HCEC 1CT (cell line): ENCODE measurements at places on chromosomes 6 and 20.

DNA sequence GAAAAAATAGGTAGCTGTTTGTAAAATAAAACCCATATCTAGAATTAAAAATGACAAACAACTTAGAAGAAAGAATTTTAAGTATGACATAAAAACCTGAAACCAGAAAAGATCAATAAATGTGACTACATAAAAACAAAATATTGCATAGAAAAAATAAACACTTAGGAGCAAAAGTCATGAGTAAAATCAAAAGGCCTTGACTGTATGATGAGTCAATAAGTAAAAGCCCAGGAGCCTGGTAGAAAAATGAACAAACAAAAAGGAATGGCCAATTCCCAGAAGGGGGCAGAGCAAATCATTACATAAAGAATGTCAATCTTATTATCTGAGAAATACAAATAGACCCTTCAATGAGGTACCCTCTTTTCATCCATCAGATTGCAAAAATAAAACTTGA lies 20.7 kb upstream of the ENPP1 start:
- DNase-seq, result peak; percentile 68

DNA sequence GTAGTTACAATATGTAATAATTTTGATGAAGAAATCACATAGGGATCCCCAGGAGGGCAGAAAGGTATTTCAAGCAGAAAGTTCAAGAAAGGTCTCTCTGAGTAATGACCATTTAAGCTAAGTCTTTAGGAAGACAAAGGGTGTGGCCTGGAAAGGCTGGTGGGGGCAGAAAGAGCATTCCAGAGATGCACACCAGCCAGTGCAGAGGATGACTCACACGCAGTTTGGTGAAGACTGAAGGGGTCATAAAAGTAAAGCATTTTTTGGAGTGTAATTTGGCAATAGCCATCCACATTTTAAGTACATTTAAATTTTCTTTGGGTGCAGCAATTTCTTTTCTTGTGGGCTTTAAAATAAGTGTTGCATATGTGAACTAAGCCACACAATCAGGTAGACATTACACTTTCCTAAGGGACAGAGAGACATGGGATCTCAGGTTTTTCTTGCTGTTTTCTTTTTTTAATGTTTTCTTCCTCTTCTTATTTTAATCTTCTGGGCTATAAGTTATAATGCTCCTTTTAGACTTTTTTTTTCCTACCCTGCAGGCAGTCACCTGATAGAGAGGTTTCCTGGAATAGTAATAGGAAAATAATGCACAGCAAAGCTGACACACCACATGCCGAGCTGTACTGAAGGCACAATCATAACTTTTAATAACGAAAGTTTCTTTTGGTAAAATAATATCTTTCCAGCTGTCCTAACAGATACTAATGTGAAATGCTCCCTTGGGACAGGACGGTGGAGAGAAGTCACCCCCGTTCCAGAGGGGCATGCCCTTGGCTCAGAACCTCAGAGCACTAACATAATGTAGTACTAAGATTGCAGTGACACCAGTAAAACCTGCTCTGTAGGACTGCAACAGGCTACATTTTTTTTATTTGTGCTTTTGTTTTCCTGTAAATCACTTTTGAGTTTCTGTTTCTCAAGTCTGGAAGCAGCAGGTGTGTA lies 49.6 kb upstream of the PTPRK start:
- peak; percentile 96 for DNase-seq

DNA sequence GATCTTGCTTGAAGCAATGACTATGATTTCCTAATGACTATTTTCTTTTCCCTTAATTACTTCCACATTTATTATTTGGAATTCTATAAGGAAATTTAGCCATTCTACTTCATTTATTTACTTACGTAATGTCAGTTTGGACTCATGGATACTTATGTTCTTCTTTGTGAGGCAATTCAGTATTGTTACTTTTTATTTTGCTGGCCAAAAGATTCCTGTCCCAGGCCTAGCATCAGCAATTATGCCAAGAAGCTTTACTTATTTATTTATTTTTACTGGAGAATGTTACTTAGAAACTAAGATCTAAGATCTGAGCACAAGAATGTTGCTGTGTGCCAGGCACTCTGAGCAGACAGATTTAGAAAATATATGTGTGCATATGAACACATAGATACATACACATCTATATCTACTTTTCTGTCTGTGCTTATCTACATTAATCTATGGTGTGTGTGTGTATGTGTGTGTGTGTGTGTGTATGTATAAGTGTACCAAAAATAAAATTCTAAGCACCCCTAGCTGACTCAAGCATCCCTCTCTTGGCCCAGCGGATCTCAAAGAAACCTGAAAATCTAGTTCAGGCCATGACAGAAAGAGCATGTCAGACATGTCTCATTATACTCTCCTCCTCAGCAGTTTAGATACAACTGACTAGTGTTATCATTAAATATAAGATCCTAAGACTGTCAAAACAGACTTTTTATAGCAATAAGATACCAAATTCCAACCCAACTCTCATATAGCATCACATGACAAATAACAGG lies 640.0 kb upstream of the GJE1 start:
- DNase-seq, result no peak

- DNase-seq, result no peak
These were observed 24.3 kb downstream of the REV3L start for GRCh38 chr6:111458670-111459232.

DNA sequence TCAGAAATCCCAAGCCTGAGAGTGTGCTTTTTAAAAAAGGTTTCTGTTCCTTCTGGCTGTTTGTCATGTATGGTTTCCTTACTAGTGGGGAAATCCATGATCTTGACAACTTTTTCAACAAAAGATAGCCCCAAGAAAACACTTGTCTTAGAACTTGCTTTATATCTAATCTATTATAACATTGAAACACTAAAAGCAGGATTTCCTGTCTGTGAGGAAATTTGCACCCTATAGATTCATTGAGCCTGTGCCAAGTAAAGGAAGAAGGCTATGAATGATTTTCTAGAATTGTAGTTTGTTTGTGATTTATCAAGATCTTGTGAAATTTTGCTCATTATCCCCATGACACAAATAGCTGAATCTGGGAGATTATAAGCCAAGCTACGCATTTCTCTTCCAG lies 238.6 kb upstream of the RIN2 start:
- DNase-seq, result no peak

GRCh38 chr20:25316506-25317190 lies 68.8 kb downstream of the PYGB start:
- no peak for DNase-seq

- DNase-seq, result peak; percentile 92
These were observed 92.9 kb upstream of the SHLD1 start for GRCh38 chr20:5657190-5657875.

DNA sequence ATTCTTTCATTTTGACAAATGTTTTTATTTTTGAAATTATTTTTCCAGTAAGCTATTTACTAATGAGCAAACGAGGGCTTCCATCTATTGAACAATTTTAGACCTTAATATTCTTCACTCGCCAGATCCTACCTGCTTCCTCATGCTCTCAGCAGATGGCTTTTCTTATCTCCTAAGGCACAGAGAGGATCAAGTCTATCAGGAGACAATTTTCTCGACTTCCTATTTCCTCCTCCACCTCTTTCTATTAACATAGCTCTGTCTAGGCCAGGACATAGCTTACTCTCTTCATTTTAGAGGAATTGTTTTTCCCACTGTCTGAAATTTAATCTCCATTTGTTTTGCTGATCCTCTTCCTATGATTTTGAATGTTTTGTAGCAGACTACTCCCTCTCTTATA lies 87.0 kb upstream of the MAN1A1 start:
- no peak for DNase-seq

- DNase-seq, result peak; percentile 92
These were observed 38.7 kb downstream of the UQCC2 start for GRCh38 chr6:33672808-33673207.

GRCh38 chr6:8110117-8110721 lies 7.9 kb upstream of the EEF1E1 start:
- DNase-seq, result no peak
